ENCODE measurements at places on chromosomes 12 and 14.

- no peak for DNase-seq
These were observed 1.1 kb upstream of the C14orf132 start for GRCh38 chr14:96037891-96038557.

GRCh38 chr14:35229084-35229791 lies 62.9 kb upstream of the PSMA6 start:
- DNase-seq, result no peak

GRCh38 chr14:102046337-102047278 lies 40.2 kb downstream of the HSP90AA1 start:
- DNase-seq, result peak; percentile 38

DNA sequence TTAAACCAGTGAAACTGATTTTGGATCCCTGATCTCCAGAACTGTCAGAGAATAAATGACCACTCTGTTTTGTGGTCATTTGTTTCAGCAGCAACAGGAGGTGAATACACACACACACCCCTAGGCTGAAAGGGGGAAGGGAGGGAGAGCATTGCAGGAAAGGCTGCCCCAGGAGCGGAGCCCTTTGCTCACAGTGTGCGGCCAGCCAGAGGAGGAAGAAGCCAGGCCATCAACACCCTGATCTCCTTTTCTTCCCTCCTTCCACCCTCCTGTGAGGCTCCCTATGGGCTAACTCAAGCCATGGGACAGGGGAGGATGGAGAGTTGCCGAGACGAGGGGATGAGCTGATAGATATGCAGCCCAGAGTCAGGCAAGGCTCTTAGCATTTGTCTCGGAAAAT lies 211.9 kb downstream of the TBX5 start:
- DNase-seq, result no peak

- peak; percentile 74 for DNase-seq
These were observed 55.9 kb upstream of the RERGL start for GRCh38 chr12:18145924-18146323.

DNA sequence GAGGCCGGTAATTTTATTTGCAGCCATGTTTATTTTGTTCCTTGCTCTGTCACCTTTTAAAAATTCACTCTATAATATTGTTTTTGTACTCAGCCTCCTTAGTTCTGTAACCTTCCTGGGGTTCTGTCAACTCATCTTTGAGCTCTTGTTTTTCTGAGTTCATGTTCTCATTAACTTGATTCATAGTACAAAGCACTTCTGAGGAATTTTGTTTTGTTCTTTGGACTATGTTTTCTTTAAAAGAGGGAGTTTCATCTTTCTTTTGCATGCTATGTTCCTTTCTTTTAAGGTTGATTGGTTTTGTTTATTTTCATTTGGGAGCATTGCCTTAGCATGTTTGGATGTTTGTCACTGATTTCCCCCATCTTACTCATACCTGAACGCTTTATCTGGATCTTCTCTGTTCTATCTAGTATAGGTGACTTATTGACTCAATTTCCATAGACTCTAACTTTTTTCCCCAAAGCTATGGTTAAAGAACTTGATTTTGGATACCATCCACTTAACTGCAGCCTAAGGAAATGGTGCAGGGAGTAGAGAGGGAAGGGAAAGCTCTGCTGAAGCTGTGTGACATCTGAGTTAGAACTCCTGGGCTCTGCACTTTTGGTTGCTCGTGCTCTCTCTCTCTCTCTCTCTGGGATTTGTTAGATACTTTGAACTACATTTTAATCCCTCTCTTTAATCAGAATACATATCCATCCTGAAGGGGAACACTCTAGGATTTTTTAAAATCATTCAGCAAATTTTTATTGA lies 268.5 kb downstream of the PAWR start:
- no peak for DNase-seq

- peak; percentile 56 for DNase-seq
These were observed 63.8 kb downstream of the FBXO33 start for GRCh38 chr14:39368261-39368959.

DNA sequence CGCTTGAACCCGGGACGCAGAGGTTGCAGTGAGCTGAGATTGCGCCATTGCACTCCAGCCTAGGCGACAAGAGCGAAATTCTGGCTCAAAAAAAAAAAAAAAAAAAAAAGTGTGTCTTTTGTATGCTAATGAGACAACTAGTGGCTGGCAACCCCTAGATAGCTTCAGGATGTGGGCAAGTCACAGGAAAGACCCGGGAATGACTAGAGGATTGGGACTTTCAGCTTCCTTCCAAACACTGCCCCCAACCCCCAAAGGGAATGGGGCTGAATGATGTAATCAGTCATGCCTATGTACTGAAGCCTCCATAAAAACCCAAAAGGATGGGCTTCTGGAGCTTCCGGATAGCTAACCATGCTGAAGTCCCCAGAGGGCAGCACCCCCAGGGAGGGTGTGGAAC lies 28.6 kb downstream of the USP44 start:
- DNase-seq, result no peak

- no peak for DNase-seq
These were observed 16.1 kb upstream of the RND1 start for GRCh38 chr12:48881686-48882314.

- no peak for DNase-seq
These were observed 43.9 kb downstream of the STXBP6 start for GRCh38 chr14:25006031-25006430.

- DNase-seq, result no peak
These were observed 124.4 kb downstream of the SLC38A4 start for GRCh38 chr12:46701356-46701755.

DNA sequence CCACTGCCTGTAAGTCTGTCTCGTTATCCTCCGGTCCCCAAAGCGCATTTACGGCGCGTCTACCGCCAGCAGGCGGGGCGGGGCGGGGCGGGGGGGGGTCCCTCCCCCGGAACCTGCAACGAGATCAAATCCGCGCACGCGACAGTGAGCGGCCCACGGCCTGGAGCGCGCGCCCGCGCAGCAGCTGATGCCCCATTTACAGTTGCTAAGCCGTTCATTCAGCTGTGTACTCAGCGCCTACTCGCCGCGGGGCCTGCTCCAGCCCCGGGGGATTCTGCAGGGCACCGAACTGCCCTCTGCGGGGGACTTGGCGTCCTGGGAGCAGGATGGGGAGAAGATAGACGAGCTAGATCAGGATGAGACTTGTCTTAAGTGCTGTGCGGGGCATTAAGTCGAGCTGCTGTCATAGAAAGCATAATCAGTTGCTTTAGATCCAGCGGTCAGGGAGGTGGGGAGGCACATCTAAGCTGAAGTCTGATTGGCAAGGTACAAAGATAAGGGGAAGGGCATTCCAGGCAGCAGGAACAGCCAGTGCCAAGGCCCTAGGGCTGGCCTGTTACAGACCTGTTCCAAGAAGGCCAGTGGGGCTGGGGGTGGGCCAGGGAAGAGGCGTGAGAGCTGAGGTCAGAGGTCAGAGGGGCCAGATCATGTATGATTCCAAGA lies 1.4 kb upstream of the CCDC85C start:
- peak; percentile 11 for DNase-seq

- DNase-seq, result no peak
These were observed 67.3 kb downstream of the SPTB start for GRCh38 chr14:64812412-64812811.

- no peak for DNase-seq
These were observed 71.3 kb upstream of the SCN8A start for GRCh38 chr12:51519755-51520154.

- no peak for DNase-seq
These were observed 96.2 kb downstream of the KICS2 start for GRCh38 chr12:64125913-64126312.

- DNase-seq, result no peak
These were observed 268.2 kb downstream of the SOX5 start for GRCh38 chr12:23681237-23681636.

- no peak for DNase-seq
These were observed 64.9 kb downstream of the FBXO33 start for GRCh38 chr14:39367387-39367751.

DNA sequence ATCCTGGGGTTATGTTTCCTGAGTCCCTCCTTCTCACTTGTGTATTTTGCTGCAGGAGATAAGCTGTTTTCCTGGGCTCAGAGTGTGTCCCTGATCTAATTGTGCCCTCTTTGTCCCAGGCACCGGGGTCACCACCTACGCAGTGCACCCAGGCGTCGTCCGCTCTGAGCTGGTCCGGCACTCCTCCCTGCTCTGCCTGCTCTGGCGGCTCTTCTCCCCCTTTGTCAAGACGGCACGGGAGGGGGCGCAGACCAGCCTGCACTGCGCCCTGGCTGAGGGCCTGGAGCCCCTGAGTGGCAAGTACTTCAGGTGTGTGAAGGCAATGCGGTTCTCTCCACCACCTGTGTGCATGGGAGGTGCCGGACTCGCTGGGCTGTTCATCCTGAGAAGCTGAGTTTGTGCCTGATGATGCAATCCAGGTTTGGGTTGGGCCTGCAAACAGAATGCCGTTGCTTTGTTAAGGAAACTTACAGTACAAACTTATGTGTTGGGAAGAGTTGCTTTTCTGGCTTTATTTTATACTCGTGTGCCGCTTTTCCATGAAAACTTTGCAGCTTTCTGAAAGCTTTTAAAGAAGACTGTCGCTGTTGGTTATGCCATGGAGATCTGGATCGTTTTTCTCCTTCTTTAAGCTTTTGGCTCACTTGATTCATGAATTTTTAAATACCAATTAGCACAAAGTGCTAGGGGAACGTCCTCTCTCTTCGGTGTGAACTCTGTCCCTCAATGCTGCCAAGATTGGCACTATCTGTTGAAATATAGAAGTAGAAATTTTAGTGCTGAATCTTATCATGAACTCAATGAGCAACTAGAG lies 27.6 kb downstream of the RDH12 start:
- DNase-seq, result no peak

DNA sequence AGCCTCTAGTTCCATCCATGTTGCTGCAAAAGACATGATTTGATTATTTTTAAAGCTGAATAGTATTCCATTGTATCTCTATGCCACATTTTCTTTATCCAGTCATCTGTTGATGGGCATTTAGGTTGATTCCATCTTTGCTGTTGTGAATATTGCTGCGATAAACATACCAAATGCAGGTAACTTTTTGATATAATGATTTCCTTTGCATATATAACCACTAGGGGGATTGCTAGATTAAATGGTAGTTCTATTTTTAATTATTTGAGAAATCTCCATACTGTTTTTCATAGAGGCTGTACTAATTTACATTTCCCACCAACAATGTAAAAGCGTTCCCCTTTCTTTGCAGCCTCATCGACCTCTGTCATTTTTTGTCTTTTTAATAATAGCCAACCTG lies 342.5 kb downstream of the MDGA2 start:
- DNase-seq, result no peak

DNA sequence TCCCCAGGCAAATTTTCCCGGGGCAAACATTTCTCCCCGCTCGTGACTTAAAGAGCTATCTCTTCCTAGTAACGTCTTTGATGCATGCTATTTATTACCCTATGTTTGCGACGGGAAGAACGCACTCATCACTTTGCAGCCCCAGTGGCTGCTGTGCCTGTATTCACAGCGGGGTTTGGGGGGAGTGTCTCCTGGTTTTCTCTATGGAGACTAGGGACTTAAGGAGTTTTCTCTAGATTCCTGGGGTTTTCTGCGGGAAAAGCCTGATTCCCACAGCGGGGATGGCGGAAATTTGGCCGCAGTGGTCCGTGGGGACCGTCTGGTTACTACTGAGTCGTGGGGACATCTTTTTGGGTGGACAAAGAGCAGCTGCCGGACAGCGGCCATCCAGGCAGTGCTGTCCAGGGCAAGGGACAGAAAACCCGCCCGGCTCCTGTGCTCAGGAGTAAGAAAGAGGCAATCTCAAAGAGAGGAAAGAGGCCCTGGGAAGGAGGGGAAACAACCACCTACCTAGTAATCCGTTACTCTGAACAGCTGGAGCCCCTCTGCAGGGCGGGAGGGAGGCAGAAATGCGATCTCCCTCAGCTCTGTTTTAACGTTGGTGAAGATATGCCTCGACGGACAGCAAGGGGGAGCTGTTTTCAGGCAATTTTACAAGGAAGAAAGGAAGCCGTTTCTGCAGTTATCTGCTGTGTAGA lies 771 bp upstream of the AVPR1A start:
- no peak for DNase-seq

DNA sequence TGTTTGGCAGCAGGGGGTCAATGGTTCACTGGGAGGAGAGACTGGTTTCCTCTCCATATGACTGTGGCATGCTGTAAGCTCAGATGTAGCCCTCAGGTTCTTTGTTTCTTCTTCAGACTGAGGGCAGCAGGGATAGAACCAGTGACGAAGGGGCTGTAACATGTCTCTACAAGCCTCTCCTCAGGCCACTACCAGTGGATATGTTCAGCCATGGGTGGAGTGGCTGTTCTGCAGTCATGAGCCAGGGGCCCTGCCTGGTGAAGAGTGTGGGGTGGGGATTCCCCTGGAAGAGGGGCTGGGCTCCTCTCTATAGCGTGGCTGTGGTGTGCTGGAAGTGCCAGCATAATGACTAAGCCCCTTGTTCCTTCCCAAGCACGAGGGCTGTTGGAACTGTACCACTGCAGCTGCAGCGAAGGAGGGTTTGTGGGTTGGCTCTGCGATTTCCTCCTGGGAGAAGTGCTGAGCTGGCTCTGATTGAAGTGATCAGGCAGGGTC lies 55.8 kb downstream of the CMAS start:
- DNase-seq, result peak; percentile 39

GRCh38 chr12:65004270-65004669 lies 116.8 kb downstream of the WIF1 start:
- DNase-seq, result no peak

DNA sequence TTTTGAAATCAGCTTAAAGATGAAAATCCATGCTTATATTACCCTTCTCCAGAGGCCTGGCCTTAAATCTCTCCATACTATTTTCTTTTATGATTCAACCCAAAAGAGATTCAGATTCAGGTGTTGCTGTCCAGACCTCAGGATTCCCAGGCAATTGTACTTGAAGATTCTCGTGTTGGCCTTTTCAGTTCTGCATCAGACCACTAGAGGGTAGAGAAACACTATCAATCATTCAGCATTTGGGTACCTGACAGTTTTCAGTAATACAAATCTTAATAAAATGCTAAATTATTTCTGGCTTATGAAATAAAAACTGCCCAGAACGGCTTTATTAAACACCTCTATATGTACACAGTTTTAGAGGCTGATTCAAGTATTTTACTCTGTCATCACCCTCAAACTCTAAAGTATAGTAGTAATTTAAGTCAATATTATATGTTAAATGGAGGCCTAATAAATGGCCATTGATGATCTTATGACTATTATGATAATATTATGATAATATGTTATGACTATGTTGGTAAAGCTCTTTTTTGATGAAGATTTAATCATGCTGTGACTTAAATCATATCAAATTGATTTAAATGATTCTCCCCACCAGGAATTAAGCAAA lies 301.1 kb downstream of the DUSP6 start:
- DNase-seq, result peak; percentile 25

DNA sequence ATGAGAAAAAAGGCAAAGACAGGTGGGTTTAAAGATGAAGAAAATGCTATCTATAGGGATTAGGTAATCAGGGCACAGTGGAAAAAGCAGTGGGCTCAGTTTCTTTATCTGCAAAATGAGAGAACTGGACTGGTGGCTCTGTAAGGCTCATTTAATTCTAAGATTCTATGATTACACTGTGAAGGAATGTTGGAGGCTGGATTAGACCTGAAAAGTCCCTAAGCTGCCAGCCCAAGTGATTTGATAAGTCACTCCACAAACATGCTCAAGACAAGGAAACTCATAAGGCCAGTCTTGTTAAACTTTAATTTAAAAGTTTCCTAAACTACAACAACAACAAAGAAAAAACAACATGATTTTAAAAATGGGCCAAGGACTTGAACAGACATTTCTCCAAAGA lies 75.1 kb downstream of the DCAF5 start:
- DNase-seq, result no peak

- DNase-seq, result no peak
These were observed 58.0 kb downstream of the KCNA5 start for GRCh38 chr12:5101686-5102085.

All from HL-60 (cell line).